Suppressor macrophage (primary cell): ENCODE measurements at places on chromosomes 2 and 18.

DNA sequence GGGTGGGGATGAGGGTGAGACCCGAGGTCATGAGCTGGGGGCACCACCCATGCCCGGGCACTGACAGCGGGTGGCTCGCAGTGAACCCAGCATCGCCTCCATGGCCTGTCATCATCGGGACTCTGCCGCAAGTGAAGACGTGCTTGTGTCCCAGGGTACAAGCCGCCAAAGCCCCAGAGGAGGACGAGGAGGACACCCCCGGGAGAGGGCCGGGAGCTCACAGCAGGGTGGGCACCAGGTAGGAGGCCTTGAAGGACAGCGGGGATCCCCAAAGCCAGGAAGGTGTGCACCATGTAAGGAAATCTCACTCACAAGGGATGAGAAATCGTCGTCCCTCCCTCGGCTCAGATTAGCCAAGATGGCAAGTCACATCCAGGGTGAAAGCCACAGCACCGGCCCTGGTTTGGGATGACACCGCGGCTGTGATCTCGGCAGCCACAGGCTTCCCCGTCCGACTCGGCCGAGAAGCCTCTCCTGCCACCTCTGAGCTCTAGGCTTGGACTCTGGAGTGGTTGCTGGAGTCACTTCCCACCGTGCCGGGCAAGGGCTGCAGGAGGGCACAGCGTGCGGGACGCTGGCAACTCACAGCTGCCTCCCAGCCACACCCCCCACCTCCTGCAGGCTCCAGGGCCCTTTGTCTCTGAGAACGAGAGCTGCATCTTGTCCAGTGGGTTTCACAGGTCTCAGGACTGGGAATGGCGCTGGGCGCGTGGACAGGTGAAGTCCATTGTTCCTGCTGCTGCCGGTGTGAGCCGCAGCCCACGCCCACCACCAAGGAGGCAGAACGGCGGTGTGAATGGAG is 81.6 kb upstream of the CTDP1 start:
- DNase-seq = no peak

DNA sequence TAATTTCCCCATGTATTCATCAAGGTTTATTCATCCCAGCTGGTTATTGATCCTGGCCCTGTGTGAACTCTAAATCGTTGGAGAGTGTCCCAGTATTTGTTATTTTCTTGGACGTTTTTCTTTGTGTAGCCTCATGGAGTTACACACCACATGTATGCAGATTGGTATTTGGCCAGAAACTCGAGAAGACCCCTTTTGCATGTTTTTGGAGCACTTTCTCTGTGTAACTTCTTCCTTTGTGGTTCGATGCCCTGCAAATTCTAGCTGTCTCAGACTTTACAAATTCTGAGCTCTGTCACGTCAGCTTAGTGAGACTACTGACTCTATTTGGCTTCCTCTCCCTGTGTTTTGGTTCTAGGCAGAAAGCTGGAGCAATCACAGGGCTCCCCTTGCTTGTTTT is 198.7 kb downstream of the MCFD2 start:
- no peak for DNase-seq

DNA sequence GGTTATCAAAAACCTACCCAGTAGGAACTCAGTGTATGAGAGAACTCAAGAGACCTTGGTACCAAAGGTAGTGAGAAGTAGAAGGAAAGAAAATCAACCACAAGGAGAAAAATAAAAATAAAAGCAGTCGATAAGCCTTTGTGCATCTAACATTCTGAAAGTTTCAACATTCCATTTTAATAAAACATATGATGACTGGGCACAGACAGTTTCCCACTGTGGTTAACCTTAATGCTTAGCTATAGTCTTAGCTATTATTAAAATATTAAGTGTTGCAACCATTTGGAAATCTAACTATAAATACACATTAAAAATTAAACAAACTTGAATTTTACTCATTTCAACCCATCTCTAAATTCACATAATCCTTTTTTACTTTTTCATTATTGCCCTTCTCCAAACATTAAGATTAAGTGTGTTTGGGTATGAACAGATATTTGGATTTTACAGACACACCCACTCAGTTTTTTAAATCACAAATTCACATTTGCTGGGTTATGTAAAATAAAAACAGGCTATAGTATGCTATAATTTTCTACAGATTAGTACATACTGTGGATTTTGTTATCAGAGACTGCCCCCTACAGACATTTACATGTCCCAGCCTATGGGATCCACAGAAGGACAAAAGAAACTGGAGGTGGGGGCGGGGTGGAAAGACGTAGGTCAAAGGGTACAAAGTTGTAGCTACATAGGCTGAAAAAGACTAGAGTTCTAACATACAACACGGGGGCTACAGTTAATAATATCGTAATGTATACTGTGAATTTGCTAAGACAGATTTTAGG is 32.8 kb downstream of the SRBD1 start:
- DNase-seq = peak; percentile 59

GRCh38 chr2:53021828-53022227 is 745.8 kb upstream of the CHAC2 start:
- peak; percentile 2 for DNase-seq

GRCh38 chr2:63124850-63125249 is 74.2 kb downstream of the OTX1 start:
- DNase-seq = no peak

- no peak for DNase-seq
Observed at GRCh38 chr2:53432936-53433335, 334.7 kb upstream of the CHAC2 start.

GRCh38 chr2:103773884-103774283 is 1012.1 kb downstream of the TMEM182 start:
- DNase-seq = no peak

DNA sequence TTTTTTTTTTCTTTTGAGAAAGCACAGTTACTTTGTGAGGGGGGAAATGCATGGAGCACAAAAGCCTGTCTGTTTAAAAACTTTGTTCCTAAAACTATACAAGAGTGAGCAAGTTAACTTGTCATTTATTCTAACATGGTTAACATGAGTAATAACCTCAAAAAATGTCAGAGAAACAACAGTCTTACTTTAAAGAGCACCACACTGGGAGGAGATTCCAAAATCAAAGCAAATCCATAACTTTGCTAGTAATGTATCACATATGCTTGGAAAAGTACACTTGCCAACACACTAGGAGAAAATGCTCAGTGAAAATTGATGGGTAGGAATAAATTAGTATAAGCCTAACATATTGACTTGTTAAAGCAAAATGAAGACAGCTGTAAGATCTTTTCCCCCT is 157.1 kb downstream of the PRPF40A start:
- no peak for DNase-seq

GRCh38 chr2:168323529-168324021 is 76.2 kb upstream of the STK39 start:
- no peak for DNase-seq

- no peak for DNase-seq
Observed at GRCh38 chr2:104312684-104313083, 541.2 kb upstream of the POU3F3 start.

GRCh38 chr2:220509966-220510365 is 882.5 kb downstream of the SLC4A3 start:
- DNase-seq = no peak

DNA sequence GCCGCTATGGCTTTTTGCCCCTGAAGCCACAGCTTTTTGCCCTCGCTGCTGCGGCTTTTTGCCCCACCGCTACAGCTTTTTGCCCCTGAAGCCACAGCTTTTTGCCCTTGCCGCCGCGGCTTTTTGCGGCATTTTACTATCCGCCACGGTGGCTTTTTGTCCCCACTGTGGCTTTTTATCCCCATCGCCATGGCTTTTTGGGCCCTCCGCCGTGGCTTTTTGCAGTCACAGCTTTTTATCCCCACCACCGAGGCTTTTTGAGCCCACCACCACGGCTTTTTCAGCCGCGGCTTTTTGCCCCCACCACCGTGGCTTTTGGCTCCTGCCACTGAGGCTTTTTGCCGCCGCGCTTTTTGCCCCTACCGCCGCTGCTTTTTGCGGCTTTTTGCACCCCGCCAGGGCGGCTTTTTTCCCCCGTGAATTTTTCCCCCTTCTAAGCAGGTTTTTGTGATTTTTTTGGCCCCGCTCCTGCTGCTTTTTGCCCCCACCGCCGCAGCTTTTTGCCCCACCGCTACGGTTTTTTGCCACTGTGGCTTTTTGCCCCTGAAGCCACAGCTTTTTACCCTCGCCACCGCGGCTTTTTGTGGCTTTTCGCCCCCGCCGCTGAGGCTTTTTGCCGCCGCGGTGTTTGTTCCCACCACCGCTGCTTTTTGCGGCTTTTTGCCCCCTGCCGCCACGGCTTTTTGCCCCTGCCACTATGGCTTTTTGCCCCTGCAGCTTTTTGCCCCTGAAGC is 2797.2 kb upstream of the TEKT4 start:
- DNase-seq = no peak

DNA sequence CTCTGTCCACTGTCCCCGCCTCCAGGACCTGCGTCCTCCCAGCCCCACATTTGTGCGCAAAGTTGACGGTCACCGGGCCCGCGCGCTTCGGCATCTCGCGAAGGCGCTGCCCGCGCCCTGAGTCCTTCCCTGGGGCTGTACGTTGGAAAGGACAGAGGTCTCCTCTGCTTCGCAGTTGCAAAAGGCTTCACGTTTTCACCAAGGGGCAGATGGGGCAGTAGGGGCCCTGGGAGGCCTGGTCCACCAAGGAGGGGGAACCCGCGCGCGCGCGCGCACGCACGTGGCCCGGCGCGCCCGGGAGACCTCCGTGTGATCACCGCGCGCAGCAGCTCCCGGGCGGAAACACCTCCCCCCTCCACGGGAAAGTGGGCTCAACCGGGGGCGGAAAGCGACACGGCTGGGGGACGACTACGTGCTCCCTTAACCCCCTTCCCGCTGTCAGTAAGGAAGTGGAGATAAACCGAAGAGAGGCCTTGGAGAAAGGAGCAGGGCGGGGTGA is 21.9 kb downstream of the TEX44 start:
- DNase-seq = peak; percentile 54

DNA sequence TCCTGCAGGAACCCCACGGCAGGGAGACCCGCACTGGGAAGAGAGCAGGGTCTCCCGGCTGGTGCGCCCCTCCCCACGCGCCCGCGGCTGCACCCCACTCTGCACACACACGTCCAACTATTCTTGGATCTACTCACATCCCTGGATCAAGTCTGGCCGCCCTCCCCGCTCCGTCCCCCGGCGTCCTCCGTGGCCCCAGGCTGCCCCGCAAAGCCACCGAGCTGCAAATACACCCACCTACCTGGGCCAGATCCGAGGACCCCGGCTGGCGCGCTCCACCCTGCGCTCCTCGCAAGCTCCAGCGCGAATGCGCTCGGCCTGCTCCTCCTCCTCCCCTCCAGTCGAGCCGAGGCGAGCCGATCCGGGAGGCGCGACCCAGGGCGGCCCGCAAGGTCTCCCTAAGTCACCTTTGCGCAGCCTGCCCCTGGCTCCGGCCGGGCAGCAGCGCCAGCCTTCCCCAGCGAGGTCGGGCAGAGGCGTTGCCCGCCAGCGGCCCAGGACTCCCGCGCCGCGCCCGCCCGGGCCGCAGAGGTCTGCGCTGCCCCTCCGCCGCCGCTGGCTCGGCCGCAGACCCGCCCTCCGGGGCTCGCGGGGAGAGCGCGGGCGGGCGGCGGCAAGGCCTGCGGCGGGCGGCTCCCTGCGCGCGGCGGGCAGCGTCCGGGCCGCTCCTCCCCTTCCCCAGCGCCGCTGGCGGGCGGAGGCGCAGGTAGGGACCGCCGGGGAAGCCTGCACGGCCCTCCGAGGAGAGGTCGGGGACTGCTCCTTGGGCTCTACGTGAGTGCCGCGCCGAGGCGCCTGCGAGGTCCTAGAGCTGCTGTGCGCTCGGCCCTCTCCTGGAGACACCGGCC is 126.0 kb downstream of the OSBPL1A start:
- peak; percentile 41 for DNase-seq

GRCh38 chr18:26017929-26018328 is 72.5 kb downstream of the SS18 start:
- DNase-seq = no peak

DNA sequence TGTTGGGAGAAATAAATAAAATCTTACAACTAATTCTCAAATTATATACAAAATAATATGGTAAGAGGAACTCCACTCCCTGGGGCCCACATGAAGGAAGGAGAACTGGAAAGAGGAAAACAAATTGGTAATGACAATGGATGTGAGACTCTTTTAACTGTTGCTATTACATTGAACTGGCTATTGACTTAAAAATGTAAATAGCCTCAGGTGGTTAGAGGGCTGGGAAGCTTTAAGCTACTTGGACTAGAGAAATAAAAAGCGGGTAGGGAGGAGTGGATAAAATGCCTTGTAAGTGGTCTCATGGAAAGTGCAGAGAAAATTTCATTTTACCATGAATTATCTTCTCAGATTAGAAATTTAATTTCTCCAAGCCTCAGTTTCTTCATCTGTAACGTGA is 64.1 kb downstream of the KCNJ3 start:
- no peak for DNase-seq

DNA sequence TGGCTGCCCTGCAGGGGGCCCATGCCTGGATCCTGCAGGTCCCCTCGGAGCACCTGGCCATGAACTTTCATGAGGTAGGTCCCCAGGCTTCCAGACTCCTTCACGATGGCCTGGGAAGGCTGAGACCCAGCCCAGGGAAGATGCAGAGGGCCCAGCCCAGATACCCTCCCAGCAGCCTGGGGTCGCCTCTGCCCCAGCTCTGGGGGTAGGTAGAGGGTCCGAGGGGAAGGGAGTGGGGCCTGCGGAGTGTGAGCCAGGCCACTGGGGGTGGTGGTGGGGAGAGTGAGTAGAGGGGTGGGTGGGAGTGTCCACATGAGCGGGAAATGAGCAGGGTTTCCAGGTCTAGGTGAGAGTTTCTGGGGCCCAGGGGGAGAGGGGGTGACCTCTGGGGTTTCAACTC is 1.2 kb upstream of the CHRND start:
- DNase-seq = no peak

DNA sequence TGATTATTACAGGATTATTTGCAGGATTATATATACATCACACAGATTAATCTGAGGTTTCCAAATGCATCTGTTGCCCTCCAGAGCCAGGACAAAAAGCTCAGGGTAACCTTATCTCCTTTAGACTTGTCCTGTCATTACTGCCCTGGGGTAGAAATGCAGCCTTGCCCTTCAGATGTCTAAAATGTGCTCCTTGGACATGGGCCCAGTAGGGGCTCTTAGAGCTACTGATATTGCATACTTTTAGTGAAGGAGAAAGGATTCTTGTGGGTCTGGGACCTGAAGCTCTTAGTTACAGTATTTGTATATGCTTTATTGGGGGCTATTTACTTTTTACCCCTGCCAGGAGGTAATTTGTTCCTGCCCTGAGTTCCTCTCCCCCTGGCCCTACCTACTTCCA is 56.1 kb downstream of the PRKRA start:
- DNase-seq = no peak

- no peak for DNase-seq
Observed at GRCh38 chr2:200423541-200423940, 86.3 kb downstream of the KCTD18 start.

- DNase-seq = no peak
Observed at GRCh38 chr18:11671156-11671555, 17.9 kb upstream of the GNAL start.
